Dermis microvascular lymphatic vessel endothelial cell (primary cell): ENCODE measurements at places on chromosomes 5 and 9.
A peak's percentile ranks its signal among the peaks of the same experiment; 100 is the strongest.

GRCh38 chr9:110427497-110428104 lies 89.9 kb upstream of the TXNDC8 start:
- peak; percentile 15 for DNase-seq

DNA sequence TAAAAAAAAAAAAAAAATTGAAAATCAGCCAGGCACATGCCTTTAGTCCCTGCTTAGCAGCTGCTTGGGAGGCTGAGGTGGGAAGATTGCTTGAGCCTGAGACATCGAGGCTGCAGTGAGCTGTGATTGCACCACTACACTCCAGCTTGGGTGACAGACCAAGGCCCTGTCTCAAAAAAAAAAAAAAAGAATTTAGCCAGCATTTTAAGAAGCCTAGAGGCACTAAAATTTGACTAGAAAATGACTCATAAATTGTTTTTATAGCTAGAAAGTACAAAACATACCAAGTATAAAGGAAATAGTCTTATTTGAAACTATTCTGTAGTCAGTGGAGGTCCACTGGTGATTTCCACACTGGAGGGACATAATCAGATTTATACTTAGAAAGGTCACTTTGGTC lies 17.5 kb downstream of the LRRC70 start:
- no peak for DNase-seq

- no peak for DNase-seq
Observed at GRCh38 chr9:94563548-94563947, 8.7 kb downstream of the PCAT7 start.

- DNase-seq = no peak
Observed at GRCh38 chr9:124342402-124342775, 72.9 kb downstream of the PSMB7 start.

- peak; percentile 50 for DNase-seq
Observed at GRCh38 chr5:146490089-146490843, 25.7 kb downstream of the GPR151 start.

DNA sequence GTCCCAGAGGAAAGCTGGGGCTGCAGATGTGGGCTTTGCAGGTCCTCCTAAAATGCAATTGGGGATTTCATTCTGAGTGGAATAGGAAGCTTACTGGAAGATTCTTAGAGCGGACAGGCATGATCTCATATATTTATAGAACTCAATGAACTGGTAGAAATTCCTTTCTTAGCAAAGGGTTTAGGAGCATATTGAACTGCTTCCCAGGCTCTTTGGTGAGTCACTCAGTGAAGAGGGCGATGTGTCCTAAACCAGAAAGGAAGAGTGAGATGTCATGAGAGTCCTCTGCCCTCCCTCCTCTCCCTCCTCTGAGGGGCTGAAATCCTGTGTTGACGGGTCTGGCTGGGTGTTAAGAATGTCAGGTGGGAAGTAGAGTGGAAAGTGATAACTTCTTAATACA lies 26.3 kb upstream of the SEMA6A start:
- no peak for DNase-seq

DNA sequence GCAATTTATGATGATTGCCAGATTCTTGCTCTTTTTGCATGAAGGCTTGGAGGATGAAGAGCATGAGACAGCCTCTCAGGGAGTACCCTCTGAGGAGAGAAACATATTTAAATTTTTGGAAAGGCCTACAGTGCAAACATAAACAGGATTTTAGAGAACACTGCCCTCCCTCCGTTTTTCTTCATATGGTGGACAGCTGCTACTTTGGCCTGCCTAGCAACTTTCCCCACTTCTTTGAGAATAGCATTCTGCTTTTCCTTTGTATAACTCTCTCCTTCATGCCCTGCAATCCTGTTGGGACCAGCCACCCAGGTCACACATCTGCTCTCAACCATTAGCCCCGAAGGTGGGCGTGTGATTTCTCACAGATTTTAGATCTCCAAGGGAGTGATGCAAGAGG lies 20.5 kb upstream of the TXN start:
- no peak for DNase-seq

GRCh38 chr9:8926461-8926860 lies 1126.9 kb upstream of the DMAC1 start:
- no peak for DNase-seq

- no peak for DNase-seq
Observed at GRCh38 chr9:100600521-100601079, 22.7 kb downstream of the CAVIN4 start.

DNA sequence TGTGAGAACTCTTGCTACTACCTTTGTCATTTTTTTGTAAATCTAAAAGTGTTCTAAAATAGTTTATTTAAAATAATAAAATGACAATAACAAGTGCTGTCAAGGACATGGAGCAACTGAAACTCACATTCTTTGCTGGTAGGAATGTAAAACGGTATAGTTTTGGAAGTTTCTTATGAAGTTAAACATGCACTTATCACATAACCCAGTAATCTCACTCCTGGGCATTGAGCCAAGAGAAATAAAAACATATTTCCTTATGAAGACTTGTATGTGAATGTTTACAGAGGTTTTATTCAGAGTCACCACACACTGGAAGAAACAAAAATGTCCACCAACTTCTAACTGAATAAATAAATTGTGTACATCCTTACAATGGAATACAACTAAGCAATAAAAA lies 46.0 kb upstream of the COL15A1 start:
- peak; percentile 67 for DNase-seq

DNA sequence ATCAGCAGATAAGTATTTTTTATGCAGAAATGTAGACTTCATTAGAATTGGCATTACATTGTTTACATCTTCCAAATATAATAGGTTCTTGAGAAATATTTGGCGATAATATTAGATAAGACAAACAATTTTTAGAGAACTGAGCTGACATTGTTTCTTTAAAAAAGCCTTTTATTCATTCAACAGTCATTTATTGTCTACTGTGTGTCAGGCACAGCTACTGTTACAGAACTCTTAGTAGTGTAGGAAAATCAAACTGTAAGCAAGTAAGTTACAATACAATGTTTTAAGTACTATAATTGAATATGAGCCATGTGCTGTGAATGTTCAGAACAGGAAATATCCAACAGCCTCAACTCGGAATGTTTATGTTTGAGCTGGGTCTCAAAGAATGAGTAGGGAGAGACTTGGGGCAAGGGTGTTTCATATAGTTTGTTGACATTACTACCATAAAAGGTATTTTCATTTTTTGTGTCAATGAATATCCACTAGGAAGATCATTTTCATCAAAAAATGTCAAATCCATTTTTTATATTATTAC lies 114.0 kb downstream of the CDC42SE2 start:
- peak; percentile 86 for DNase-seq

- no peak for DNase-seq
Observed at GRCh38 chr5:135543001-135543484, 7.3 kb upstream of the NEUROG1 start.

GRCh38 chr5:137286025-137286610 lies 213.0 kb downstream of the SPOCK1 start:
- DNase-seq = no peak

- DNase-seq = no peak
Observed at GRCh38 chr9:137130176-137130755, 8.7 kb upstream of the GRIN1 start.
